Right lung (tissue), 10 donors: ENCODE measurements at places on chromosomes 7 and 10.

DNA sequence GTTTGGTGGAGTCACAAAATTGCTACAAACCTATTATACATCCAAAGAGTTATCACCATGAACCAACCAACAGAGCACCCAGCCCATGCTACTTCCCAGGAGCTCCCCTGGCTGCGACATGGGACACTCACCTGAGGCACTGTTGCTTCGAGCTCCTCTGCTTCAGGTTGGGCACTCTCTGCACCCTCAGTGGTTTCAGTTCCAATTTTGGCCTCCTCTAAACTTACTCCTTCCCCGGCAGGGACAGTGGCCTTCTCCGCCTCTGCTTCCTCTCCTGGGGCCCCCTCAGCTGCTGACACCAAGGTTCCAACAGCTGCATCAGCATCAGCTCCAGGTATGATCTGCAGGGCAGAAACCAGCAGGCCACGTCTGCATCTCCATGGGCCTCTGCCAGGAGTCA is 120.4 kb upstream of the TARP start:
- no peak for DNase-seq

GRCh38 chr7:94314413-94315410 is 80.0 kb upstream of the COL1A2 start:
- no peak for DNase-seq

DNA sequence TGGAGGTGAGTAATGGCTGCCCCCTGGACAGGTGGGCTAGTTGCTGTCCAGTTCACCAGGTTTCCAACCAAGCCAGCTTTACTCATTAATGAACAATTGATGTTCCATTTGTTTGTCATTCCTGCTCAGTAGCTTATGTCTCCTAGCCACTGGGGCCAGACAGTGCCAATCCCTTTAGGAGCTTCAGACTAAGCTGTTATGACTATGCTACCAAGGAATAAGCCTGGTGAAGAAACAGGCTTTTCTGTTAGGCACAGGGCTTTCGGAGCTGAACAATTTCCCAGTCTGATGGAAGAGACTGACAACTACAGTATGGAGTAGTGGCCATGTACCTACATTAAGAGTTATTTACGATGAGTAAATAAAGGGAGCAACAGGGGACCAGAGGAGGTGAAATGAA is 2.1 kb upstream of the FMC1 start:
- DNase-seq: no peak

DNA sequence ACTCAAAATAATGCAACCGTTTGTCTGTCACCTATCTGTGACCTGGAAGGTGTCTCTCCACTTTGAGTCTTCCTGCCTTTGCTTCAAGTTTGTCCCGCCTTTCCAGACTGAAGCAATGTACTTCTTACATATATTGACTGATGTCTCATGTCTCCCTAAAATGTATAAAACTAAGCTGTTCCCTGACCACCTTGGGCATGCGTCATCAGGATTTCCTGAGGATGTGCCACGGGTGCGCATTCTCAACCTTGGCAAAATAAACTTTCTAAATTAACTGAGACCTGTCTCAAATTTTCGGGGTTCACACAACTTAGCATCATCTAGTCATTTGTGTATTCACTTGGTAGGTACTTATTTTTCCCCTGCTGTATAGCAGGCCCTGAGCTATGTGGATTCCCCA is 65.3 kb upstream of the JCAD start:
- DNase-seq: no peak

DNA sequence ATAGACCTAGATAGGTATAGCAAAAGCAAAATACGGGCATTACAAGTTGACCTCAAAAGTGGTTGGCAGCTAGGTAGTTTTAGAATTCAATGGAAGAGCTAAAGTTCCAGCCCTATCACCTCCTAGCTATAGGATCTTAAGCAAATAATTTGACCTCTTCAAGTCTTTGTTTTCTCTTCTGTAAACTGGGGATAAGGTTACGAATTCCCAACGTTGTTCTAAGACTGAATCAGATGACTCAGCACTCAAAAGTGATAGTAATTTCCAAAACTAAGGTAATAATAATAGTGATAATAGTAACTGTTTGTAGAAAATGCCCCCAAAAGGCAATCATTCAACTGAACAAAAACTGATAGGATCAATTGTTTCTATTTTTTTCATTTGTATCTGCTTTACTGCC is 445.2 kb downstream of the KCNMA1 start:
- DNase-seq: no peak

DNA sequence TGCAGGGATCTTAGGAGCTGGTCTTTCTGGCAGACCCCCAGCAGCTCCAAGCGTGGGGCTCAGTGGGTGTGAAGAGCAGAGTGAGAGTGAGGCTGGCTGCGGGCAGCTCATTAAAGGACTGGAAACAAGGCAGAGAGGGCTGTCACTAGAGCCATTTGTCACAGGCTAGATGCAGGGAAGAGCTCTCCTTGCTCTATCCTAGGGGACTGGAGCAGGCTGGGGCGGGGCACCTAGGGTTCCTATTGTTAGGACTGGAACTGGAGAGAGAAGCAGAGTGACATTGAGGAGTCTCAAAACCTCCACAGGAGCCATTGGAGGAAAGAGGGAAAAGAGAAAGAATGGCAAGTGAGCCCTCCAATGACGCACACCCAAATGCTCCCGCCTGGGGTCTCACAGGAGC is 772 bp upstream of the DDC start:
- no peak for DNase-seq

- no peak for DNase-seq
These were observed 4.0 kb downstream of the CDCA7L start for GRCh38 chr7:21941611-21942141.
